Activated CD8-positive, alpha-beta T cell treated with anti-CD3 and anti-CD28 coated beads for 36 hours (primary cell): ENCODE measurements at places on chromosomes 2 and 18.

GRCh38 chr18:22167471-22168241 lies 1.7 kb upstream of the GATA6 start:
- no peak for DNase-seq

GRCh38 chr2:76187415-76187814 lies 476.7 kb upstream of the GCFC2 start:
- no peak for DNase-seq

- peak; percentile 25 for DNase-seq
Measured at GRCh38 chr2:239160226-239161143, 240.3 kb downstream of the HDAC4 start.

GRCh38 chr2:101367508-101367907 lies 19.8 kb downstream of the CREG2 start:
- no peak for DNase-seq

GRCh38 chr2:96951125-96951654 lies 35.2 kb downstream of the FAM178B start:
- peak; percentile 78 for DNase-seq

- no peak for DNase-seq
Measured at GRCh38 chr18:8856769-8857393, 151.5 kb downstream of the MTCL1 start.

GRCh38 chr2:111031546-111032478 lies 88.9 kb upstream of the BCL2L11 start:
- no peak for DNase-seq

DNA sequence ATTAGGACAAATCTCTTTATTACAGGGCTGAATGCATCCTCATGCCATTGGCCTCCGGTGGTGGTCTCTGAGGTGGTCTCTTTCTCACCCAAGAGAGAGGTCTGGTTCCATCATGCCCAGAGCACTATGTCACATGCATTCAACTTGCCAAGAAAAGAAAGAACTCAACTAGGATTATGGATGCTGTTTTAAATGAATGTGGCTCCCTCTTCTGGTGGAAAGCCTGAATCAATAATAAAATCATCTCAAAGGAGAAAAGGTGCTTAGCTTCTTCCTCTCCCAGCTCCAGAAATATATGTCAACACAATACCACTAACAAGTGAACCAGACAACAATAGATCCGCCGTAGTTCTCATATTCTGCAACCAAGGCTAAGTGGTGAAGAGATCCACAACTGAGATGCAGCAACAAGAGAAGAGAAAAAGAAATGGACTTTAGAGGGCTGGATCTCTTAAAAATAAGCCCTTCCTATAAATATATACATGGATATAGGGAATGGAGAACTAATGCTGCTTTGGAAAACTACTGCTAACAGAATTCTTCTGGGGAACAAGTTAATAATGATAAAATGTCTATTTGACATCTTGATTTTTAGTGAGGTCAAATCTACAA lies 396.8 kb downstream of the NCKAP5 start:
- DNase-seq: no peak

DNA sequence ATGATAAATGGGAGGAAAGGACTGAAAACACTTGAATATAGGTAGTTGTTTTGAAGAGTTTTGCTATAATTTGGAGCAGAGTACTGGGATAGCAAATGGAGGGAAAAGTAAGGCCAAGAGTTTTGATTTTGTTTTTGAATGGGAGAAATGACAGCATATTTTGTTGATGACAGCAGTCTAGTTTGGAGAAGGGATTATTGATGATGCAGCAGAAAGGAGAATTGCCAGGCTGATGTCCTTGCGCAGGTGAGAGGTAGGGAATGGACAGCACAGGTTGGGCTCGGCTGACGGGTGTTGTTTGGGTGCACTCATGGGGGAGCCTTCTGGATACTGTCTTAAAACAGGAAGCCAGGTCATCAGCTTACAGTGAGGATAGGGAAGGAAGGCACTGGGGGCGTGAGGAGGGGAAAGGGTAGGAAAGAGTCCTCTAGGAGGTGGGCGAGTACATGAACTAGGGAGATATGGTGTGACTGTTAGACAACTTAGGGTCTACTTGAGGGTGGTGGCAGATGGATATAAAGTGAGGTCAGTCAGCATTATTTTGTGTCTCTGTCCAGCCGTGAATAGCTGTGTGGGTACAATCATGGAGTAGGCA lies 10.4 kb downstream of the NCAPH start:
- DNase-seq: no peak

GRCh38 chr2:55550368-55551102 lies 31.0 kb downstream of the CFAP36 start:
- DNase-seq: no peak

GRCh38 chr2:56333812-56334485 lies 150.2 kb downstream of the CCDC85A start:
- no peak for DNase-seq

- DNase-seq: no peak
Measured at GRCh38 chr2:66526180-66526579, 91.3 kb downstream of the MEIS1 start.

DNA sequence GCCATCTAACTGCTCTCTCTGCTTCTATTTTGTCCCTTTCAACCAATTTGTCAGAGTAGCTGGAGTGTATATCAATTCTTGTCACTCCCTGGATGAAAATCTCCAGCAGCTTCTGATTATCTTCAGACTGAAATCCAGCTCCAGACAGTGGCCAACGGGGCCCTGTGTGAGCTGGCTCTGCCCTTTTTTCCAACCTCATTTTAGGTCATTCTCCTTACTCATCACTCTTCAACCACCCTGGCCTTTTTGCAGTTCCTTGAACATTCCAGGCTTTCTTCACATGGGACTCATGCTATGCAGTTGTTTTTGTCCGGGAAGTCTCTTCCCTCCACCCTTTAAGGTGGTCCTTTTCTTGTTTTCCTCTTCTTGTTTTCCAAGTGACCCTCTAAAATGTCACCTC lies 15.4 kb upstream of the FAP start:
- no peak for DNase-seq

- DNase-seq: no peak
Measured at GRCh38 chr2:48719480-48720177, 35.9 kb downstream of the LHCGR start.

DNA sequence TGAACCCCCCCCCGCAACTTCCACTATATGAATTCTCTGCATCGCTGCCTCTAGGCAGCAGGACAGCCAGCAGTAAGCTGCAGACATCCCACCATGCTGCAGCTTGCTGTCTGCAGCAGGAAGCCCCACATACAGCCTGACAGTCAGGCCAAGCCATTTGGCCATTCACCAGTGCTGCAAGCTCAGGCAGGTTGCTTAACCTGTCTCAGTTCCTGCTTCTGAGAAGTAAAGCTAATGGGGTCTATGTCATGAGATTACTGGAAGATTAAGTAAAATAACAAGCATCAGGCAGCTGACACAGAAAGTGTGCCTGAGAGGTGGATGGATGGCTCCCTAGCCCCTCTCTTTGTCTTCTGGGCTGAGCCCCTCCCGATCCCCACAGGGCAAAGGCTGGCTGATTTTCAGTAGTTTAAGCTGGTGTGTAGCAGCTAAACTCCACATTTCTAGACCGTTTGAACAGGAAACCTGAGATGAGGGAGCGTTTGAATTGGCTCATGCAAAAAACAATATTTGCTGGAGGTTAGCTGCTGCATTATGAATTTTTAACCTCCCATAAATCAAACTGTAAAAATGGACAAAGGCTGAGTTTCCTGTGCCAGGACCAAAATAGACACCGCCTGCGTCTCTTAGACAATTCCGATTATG lies 193.8 kb upstream of the ARL4C start:
- DNase-seq: no peak

DNA sequence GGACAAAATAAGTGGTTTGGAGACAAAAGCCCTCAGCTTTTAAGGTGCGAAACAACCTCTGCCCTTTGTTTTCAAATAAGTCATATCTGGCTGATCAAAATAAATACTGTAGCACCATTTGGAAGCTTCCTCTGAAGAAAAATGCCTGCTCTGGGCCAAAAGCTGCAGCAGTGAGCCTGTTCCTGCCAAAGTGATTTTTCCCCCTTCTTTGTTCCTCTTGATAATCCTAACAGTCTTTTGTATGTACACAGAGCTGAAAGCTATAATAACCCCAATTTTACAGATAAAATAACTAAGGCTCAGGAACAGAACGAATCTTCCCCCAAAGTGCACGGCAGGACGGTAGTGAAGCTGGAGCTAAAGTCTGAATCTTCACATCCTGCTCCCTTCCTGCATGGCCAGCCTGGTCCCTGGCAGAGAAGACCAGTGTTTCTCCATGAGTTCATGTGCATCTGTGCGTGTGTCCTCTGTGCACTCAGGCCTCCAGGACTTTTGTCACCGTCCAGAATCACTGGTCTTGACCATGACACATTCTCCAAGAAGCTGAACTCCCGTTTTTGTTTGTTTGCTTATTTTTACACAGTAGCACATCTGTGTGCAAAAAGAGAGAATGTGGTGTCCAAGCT lies 2114.1 kb upstream of the PIK3C3 start:
- no peak for DNase-seq

DNA sequence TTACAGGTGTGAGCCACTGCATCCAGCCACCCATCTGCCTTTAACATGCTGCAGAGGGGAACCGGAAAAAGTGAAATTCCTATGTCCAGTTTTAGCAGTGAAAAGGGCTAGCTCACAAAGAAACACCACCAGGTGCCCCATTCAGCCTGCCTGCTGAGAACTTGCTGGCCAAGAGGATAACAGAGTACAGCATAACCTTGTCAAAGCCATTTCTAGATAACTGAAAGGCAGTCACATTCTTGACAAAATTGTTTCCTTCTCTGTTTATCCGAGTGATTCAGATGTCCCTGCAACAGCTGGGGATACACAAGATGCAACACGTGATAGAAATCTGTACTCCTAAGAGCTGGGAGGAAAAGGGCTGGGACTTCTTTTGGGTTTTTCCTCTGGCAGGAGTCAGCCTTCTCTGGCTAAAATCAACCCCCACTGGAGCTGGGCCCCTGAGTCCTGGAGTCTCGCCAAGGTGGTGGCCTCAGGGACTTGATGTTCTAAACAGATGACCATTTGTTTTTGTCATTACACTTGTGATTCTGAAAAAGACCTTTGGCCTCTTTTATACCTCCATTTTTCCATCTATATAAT lies 505.4 kb downstream of the BCL11A start:
- no peak for DNase-seq

- peak; percentile 47 for DNase-seq
Measured at GRCh38 chr2:120287183-120288015, 34.7 kb downstream of the RALB start.

- DNase-seq: no peak
Measured at GRCh38 chr2:136957044-136957443, 191.7 kb downstream of the THSD7B start.

GRCh38 chr2:241842620-241843211 lies 16.0 kb downstream of the PDCD1 start:
- DNase-seq: peak; percentile 78

DNA sequence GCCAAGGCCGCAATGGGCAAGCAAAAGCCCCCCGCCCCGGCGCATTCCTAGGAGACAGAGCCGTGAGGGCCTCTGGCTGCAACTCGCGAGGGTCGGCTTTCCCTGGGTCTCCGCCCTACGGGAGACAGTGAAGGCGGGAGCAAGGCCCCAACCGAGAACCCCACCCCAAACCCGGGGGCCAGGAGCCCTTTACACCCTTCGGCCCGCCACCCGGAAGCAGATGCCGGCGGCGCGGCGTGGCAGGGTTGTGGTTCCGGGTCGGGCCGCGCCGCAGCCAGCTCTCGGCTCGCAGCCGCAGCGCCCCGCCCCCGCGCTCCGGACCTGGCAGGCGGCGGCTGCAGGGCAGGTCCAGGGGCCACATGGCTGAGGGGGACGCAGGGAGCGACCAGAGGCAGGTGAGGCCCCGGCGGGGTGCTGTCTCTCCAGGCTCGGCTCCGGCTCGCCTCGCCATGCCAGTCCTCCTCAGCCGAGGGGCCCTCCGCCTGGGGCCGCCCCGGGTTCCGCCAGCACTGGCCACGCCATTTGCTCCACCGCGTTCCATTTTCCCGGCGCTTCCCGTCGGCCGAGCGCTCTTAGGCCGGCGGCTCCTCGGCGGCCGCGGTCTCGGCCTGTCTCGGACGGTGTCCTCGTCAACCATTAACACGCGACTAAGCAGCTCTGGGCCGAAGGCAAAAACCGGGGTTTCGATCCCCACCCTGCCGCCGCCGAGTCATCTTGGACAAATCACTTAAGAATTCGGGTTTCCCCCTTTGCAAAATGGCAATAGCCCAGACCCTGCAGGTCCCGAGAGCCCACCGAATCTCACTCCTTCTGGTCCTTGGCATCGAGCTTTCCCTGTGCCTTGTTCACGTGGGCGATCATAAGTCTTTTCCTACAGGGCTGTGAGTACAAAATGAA lies at the start of gene IMPACT:
IMPACT (plus strand) TSS at position 273 of the 897 bp plus-strand sequence; CDS start at position 360, 87 bp downstream.
- DNase-seq: peak; percentile 74

- DNase-seq: no peak
Measured at GRCh38 chr2:153575171-153575853, 96.8 kb upstream of the RPRM start.

- peak; percentile 78 for DNase-seq
Measured at GRCh38 chr18:45670281-45670962, 53.6 kb upstream of the SLC14A1 start.

- no peak for DNase-seq
Measured at GRCh38 chr18:23814991-23815614, 125.8 kb downstream of the LAMA3 start.

DNA sequence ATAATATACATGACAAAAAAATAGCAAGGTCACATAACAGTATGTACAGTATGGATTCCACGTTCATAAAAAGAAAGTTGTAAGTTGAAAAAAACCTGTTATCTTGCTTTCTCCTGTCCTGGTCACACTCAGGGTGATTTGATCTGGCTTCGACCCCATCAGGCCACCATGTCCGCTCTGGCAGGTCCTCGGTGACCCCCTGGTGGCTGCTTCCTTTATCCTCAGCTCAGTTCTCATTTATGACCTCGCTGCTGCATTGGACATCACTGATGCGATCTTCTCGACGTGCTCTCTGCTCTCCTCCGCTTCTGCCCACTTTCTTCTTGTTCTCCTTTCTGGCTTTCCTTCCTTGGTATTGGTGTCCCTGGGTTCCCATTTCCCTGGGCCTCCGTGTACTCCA lies 29.7 kb downstream of the DGKD start:
- DNase-seq: peak; percentile 36

GRCh38 chr2:170973225-170973491 lies 44.1 kb downstream of the GORASP2 start:
- no peak for DNase-seq

DNA sequence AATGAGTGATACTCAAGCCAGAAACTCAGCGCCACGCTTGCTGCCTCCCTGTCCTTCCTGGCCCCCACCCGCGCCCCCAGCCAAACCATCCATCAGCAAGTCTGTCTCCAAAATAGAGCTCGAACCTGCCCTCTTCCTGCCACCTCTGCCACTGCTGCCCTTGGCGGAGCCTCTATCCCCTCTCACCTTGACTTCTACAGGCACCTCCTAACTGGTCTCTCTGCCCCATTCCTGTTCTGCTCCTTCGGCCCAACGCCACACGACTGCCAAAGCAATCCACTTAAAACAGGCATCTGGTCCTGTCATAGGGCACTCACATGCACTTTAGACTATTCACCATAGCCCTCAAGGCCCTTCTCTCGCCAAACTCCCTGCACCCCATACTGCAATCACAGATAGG lies 210.3 kb upstream of the SMAD2 start:
- DNase-seq: no peak

- DNase-seq: no peak
Measured at GRCh38 chr2:18544171-18544570, 16.3 kb downstream of the RDH14 start.
